ENCODE measurements at places on chromosomes 3 and 15.

- DNase-seq = no peak
Measured at GRCh38 chr15:99385005-99385669, 133.9 kb downstream of the LRRC28 start.

- no peak for DNase-seq
Measured at GRCh38 chr15:35173444-35174118, 88.5 kb upstream of the NANOGP8 start.

GRCh38 chr15:86743283-86743903 lies 663.7 kb downstream of the AGBL1 start:
- DNase-seq = peak; percentile 2

- DNase-seq = no peak
Measured at GRCh38 chr15:85047271-85047948, 65.8 kb downstream of the PDE8A start.

DNA sequence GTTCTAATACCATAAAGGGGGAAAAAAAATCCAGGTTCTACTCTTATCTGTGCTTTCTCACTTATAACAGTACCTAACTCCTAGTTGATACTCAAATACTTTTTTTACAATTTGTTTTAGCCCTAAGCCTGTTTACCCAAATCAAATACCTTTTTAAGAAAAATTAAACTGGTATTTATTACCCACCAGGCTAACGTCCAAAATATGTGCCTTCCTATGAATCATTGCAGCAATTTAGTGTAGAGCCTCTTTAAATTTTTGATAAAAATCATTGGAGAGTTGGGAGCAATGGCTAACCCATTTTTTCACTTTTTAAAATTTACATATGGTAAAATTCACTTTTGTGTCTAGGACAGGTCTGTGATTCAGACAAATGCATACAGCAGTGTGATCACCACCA lies 27.9 kb downstream of the FILIP1L start:
- no peak for DNase-seq

GRCh38 chr3:61742006-61742405 lies 180.6 kb downstream of the PTPRG start:
- no peak for DNase-seq

DNA sequence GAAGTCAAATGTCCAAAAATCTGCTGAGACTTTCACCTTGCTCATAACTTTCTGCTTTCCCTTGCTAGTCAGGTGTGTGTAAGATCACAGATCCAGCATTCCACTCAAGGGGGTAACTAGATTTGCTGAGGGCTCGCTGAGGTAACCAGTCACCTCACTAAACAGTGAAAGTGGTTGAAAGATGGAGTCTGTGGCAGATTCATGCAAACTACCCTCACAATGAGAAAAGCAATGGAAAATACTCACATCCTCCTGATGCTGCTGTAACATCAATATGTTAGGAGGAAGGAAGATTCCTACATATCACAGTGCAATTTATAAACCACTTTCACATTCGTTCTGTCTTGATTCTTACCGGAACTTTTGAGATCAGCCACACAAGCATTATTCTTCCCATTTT lies 174.3 kb upstream of the BCL6 start:
- DNase-seq = no peak

GRCh38 chr15:64014995-64015394 lies 31.3 kb downstream of the DAPK2 start:
- no peak for DNase-seq

DNA sequence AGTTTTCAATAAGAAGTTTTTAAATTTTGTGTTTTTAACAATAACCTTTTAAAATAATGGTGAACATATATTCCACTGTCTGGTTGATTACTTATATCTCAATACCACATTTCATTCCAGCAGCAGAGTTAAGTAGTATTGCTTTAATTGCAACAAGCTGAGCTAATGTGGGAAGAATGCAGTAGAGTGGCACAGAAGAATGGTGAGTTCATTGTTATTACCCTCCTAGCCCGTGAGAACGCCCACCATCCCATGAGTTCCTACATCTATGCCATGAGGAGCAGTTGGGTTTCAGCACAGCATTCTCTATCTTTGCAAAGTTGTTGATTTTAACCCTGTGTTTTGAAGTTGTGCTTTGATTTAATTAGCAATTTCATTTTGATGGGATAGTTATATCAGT lies 17.8 kb upstream of the NR2E3 start:
- no peak for DNase-seq

GRCh38 chr3:14299767-14300166 lies 102.6 kb upstream of the SLC6A6 start:
- DNase-seq = no peak

GRCh38 chr15:51878446-51879386 lies 49.3 kb downstream of the TMOD3 start:
- no peak for DNase-seq

DNA sequence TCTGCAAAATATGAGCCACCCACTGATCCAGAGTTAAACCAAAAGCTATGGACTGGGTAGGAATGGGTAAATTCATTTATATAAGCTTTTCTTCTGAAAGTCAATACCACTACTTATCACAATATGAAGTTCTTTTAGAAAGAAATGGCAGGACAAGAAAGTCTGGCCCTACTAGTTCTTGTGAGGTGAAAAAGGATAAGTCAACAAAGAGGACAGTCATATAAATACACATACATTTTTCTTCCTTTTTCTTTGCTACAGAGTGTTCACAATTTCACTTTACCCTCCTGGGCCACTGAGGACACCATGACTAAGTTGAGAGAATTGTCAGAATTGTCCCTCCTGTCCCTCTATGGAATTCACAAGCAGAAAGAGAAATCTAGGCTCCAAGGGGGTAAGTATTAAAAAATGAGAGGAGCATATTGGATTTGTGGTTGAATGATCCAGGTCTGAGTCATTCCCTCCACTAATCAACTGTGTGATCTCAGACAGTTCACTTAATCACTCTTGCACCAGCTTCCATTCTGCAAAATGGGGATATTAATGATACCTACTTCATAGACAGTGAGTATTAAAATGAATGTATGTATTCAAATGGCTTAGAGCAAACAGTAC lies 27.6 kb downstream of the ACP3 start:
- no peak for DNase-seq

GRCh38 chr3:134796281-134797056 lies 1.4 kb downstream of the EPHB1 start:
- DNase-seq = no peak

DNA sequence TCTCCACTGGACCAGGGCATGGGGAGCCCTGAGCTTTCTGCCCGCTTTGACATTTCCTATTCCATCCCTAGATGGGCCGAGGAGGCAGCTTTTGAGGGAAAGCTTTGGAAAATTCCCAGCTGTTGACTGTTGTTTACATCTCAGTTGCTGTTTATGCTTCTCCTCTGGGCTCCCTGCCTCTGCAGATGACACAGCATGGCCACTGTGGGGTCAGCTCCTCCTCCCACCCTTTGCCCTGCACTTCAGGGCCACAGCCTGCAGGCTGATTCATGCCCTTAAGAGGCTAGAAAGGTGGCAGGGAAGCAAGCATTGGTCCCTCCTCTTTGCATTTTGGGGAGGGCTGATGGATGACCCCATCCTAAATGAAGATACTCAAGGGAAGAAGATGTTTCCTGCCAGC lies 8.5 kb upstream of the CTXND1 start:
- no peak for DNase-seq

DNA sequence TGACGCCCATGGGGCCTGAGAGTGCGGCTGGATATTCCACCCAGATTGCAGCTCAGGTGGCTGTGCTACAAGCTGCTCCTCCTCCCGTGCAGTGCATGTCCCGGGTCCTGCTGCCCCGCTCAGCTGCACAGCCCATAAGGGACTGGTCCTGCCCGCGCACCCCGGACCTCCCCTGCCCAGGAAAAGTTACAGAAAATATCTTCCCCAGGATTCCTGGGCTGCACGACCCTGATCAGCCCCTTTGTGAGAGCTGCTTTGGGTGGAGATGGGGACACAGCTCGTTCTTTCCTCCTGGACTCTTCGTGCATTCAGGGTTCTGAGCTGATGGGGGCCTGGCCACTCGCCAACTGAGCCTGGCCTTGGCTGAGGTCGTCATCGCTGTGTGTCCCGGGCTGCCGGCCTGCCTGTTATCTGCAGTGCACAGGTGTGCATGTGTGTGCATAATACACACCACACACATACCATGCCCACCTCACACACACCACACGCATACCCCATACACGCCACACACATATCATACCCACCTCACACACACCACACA lies 28.8 kb downstream of the APBA2 start:
- no peak for DNase-seq

DNA sequence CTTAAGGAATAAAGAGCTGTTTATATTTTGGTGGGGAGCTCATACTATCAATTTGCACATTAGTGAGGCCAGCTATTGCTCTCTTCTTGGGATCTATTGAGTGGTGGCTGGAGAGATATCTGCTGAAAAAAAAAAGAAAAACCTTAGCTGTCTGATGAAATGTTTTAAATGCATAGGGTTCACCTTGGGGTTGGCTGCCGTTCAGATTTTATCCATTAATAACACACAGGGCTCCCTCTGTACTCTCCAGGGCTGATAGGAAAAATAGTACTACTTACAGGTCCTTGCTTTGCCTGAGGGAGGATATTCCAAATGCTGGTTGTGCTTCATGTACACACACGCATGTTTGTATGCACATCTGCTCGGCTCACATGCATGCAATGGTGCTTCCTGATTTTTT lies 803.7 kb downstream of the MCTP2 start:
- no peak for DNase-seq

- no peak for DNase-seq
Measured at GRCh38 chr3:66441129-66441528, 59.7 kb downstream of the LRIG1 start.

GRCh38 chr3:145857956-145858355 lies 303.0 kb downstream of the PLOD2 start:
- DNase-seq = no peak

- no peak for DNase-seq
Measured at GRCh38 chr15:31280046-31280830, 46.4 kb upstream of the KLF13 start.

DNA sequence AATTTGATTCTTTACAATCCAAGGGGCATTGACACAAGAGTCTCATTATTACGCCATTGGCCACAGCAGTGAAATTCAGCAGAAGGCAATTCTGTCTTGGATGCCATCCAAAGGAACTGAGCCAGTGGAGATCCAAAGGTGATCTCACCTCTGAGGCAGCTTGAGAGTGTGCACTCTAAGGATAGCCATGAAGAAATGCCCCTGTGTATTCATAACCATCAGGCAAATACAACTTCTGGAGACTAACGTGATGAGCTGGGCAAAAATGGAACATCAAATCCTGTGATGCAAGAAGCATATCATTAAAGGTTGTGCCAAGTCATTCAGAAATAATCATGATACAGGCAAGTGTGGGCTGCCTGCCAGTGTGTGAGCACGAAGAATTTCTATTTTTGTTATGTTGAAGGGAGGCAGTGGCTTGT lies 41.4 kb downstream of the ROBO2 start:
- DNase-seq = no peak

DNA sequence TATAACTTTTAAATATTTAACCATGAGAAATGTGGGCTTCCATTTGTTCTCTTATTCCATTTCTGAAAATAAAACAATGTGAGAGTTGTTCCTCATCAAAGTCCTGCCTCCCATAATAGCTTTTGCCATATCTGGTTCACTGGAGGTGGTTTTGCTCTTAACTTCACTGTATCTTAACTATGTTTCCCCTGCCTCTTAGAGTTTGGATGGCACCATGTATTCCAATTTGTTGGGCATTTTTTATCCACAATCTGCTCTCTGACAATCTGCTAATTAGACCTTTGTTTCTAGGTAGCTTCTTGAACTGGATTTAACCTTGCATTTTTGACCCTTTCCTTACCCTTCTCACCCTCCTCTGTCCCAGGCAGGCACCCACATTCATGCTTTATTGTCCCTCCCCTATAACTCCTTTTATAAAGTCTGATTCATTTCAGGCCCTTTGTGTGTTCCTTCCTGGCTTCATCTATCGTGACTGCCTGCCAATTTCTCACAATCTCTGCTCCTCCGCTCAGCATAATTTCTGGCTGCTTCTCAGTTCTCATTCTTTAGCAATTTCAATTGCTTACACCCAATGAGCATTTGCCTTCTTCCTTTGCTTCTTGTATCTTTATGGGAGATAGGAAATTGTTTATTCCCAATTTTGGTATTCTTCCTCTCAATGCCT lies 144.2 kb upstream of the ARHGEF26 start:
- DNase-seq = no peak

GRCh38 chr15:39944726-39945125 lies 10.8 kb downstream of the EIF2AK4 start:
- DNase-seq = no peak

DNA sequence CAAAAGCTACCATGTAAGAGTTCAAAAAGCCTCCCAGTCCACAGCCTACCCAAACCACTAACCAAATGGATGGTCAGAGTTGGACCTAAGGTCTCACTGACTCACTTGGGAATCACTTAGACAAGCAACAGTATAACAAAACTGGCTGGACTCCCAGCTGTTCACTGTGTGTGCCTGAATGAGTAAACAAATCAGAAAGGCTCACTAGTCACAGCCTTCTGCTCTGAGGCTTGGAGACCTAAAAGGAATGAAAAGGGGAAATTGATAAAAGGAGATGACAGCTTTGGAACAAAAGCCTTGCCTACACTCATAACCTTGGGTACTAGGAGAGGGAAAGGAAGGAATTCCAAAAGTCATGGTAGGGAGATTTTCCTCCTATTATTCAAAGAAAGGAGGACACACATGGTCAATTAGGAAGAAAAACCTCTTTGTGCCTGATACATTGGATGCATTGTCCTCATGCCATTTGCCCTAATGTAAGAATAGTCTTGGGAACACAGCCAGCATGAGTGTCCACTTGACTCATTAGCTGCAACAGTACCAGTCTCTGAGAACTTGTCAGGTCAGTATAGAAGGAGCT lies 92.3 kb downstream of the FRMD5 start:
- DNase-seq = no peak

GRCh38 chr15:101676921-101677329 lies 24.7 kb upstream of the TM2D3 start:
- DNase-seq = no peak

- DNase-seq = no peak
Measured at GRCh38 chr3:157914882-157915281, 191.3 kb downstream of the SHOX2 start.

- DNase-seq = no peak
Measured at GRCh38 chr15:62879770-62880169, 162.8 kb upstream of the TPM1 start.

DNA sequence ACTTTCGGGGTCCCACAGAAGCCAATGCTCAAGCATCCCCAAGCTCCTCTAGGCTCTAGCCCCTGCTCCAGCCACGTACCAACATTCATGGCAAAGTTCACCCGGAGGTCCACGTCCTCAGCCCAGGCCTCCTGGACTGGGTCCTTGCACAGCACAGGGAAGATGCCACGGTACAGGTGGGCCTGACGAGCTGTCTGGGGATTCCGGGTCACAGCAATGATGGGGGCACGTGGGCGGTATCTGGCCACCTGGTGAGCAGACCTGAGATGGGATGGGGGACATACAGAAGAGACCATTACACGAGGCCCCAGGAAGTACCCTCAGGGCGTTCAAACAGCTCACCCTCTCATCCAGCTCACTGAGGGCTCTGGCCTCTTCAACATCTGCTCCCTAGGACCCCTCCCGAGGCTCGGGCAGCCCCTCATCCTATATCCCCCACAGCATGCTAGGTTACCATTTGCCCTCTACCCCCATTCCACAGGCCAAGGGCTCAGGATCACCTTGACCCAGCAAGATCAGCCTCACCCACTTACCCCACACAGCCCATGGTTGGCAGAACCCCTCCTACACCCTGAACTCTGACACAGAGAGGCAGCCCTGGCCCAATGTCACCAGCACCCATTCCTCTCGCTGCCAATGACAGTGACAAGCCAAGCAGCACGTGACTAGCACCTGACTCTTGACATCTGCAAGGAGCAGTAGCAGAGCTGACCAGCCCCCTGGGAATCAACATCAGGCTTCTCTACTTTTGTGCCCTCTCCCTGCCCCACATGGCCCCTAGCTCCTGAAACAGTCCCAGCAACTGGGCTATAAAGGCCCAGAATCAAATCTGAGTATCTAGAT lies 3.0 kb upstream of the GRAMD2A start:
- no peak for DNase-seq
